NCI-H460 (cell line): ENCODE measurements at places on chromosomes 12 and 14.
A peak's percentile ranks its signal among the peaks of the same experiment; 100 is the strongest.

- no peak for DNase-seq
Measured at GRCh38 chr12:120822832-120823503, 81.2 kb downstream of the SPPL3 start.

GRCh38 chr12:97168804-97169203 lies 261.7 kb downstream of the NEDD1 start:
- no peak for DNase-seq

- no peak for DNase-seq
Measured at GRCh38 chr12:5514545-5514944, 82.6 kb downstream of the NTF3 start.

DNA sequence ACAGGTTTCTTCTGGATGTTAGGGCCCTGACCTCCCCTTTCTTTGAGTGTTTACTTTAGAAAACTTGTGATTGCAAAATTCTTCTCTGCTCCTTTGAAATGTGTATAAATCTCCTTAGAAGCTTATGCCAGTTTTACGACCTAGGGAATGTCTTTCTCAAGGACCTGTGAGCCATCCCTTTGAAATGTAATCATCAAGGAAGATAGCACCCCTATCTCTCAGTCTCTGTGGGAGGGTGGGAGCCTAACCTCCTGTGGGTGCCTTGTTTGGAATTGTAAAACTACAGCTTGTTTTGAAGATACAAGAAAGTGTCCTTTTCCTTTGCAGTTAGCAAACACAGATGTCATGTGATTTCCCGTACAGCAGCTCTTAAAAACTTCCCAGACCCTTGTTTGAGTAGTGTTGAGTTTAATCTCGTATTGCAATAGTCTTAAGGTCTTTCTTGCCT lies 3.3 kb downstream of the OR10AD1 start:
- no peak for DNase-seq

- DNase-seq, result no peak
Measured at GRCh38 chr12:47038270-47038748, 41.1 kb upstream of the PCED1B start.

DNA sequence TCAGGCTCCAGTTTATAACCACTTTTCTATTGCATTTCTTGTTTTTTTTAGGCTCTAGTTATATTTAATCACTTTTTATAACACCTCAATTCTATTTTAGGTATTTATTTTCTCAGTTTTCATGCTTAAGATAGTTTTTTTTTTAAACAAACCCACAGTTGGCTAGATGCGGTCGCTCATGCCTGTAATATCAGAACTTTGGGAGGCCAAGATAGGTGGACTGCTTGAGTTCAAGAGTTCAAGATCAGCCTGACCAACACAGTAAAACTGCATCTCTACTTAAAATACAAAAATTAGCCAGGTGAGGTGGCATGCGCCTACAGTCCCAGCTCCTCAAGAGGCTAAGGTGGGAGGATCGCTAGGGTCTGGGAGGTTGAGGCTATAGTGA lies 93.0 kb downstream of the PPP1R12A start:
- no peak for DNase-seq

GRCh38 chr14:60945984-60946383 lies 34.9 kb downstream of the TRMT5 start:
- DNase-seq, result no peak

- no peak for DNase-seq
Measured at GRCh38 chr14:56189307-56189706, 71.1 kb downstream of the PELI2 start.

- peak; percentile 40 for DNase-seq
Measured at GRCh38 chr14:96852823-96853422, 55.7 kb downstream of the VRK1 start.

DNA sequence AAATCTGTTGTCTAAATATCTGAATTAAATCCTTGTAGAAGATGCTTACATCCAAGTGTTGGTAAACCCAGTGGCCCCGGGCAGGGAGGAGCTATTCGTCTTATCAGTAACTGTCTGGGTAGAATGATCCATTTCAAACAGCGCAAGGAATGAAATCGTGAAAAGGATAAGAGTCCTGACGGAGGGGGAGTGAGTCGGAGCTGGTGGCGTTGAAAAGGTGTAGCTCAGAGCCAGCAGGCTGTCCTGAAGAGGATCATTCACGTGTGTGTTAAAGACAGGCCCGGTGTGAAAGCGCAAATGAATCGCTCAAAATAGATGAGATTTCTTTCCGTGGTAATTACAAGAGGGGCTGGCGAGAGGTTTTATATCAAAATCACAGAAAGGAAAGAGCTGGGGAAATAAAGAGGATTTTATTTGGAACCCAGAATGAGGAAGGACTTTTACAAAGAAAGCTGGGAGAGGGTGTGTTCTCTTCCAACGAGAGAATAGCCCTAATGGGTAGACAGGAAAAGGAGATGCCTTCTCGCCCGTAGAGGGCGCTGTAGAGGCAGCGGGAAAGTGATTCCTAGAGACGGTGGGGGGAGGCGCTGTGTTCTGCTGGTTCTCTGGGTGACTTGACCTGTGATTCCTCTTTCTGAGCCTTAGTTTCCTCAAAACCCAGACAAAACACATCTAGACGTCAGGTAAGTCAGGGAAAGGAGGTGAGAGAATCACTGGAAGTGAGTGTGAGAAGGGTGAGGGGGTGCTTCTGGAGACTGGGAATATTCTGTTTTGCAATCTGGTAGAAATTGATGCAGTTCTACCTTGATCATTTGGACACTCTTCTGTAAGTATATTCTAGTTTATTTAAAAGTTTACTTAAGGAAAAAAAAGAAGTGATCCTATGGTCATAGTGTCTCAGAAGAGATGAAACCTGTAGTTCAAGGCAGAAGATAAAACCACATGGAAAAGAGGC lies 39.3 kb downstream of the SRRM4 start:
- no peak for DNase-seq

DNA sequence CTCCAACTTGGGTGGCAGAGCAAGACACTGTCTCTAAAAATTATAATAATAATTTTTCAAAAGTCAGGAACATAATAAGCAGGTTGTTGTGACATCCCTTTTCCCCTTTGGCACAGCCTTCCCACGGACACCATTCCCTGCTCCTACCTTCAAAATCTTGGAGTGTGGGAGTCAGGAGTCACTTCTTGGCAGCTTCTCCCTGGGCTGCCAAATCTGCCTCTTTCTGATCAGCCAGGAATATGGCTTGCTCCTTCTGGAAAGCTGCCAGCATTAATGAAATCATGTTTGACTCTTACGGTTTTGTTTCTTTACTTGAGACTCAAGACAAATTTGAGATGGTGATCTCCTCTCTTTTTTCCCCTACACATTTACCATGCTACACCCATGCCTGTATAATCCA lies 391.4 kb upstream of the SYT1 start:
- no peak for DNase-seq

DNA sequence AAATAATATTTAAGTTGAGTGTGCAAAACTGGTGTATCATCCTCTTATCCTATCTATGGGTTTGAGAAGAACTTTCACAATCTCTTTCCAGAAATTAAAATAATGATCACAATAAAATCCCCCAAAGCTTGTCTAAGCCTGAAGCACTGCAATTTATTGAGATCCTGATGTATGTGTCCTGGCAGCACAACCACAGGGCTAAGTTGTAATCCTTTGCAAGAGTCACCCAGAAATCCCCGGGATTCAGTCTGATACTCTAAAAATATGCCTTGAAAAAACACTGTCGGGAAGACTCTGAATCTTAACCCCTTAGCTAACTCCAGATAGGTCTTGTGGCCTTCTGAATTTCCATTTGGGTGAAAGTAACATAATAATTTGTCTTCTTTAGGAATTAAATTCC lies 40.3 kb upstream of the STXBP6 start:
- DNase-seq, result no peak

GRCh38 chr12:31119192-31119802 lies 45.6 kb downstream of the DDX11 start:
- DNase-seq, result no peak

- no peak for DNase-seq
Measured at GRCh38 chr12:131948166-131948712, 1.5 kb upstream of the EP400 start.

DNA sequence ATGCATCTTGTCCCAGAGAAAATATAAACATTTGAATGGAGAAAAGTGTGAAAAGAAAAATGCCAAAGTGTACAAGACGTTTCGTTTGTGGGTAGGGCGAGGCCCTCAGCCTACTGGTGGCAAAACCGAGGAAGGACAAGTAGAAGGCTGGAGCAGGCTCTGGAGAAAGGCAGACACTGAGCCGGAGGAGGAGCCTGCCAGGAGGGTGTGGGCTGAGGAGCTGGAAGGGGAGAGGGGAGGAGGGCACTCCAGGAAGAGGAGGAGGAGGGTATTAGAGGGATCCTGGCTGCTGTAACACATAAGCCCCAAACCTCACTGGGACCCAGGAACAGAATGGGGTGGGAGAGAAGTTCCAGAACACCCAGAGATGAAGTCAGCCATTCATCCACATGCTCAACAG lies 47.7 kb downstream of the CLMN start:
- DNase-seq, result no peak

DNA sequence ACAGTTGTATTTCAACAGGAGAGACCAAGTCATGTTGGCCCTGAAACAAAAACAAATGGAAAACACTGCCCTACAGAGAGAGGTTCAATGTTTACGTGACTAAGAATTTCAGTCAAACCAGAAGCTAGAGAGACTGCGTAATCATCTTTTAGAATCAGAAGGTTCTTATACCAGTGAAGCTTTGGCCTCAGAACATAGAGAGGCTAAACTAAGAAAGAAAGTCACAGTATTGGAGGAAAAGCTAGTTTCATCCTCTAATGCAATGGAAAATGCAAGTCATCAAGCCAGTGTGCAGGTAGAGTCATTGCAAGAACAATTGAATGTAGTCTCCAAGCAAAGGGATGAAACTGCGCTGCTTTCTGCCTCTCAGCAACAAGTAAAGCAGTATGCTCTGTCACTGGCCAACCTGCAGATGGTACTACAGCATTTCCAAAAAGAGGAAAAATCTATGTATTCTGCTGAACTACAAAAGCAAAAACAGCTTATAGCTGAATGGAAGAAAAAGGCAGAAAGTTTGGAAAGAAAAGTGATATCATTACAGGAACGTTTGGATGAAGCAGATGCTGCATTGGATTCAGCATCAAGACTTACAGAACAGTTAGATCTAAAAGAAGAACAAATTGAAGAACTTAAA lies 32.5 kb upstream of the NUAK1 start:
- no peak for DNase-seq

DNA sequence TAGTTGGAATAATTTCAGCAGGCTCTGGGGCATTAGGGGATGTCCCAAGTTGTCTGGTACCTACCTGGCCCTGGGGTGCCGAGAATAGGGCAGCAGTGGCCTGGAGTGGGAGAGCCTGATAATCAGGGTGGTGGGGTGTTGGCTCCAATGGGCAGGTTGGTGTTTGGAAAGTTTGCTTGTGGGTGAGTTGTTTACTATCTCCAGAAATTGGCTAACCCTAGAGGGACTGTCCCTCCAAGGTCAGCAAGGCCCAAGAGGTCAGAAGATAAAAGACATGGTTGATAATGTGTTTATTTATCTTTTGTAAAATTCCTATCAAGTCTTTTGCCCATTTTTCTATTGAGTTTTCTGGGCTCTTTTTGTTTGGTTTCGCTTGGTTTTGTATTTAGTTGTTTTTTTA lies 105.1 kb downstream of the KICS2 start:
- no peak for DNase-seq

DNA sequence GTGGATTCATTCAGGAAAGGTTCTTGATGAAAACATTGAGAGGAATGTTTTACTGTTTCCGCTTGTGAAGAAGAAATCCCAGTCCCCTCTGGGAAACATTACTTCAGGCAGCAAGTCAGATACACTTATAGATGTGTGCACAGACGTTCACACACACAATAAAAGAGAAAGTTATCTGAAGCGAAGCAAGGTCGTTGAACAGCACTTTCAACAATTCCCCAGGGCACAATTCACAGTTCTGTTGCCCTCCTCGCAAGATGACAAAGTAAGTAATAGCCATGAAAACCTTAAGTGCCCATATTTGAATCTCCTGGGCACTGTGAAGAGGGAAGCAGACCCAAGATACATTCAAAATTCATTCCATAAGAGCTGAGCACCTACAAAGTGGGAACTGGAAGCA lies 156.6 kb upstream of the CAND1 start:
- no peak for DNase-seq

DNA sequence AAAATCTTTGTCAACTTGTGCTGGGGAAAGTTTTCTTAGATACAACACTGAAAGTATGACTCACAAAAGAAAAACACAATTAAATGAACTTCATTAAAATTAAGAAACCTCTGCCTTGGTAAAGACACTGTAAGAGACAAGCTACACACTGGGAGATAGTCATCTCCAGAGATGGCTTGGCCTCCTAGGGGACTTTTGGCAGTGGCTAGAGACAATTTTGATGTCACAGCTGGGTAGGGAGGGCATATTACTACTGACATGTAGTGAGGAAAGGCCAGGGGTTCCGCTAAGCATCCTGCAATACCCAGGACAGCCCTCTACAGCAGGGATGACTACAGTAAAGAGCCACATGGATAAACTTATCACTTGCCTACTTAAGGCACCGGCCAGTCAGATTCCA lies 8.7 kb upstream of the RNASE4 start:
- DNase-seq, result no peak

GRCh38 chr14:42112108-42112507 lies 505.4 kb downstream of the LRFN5 start:
- DNase-seq, result no peak

DNA sequence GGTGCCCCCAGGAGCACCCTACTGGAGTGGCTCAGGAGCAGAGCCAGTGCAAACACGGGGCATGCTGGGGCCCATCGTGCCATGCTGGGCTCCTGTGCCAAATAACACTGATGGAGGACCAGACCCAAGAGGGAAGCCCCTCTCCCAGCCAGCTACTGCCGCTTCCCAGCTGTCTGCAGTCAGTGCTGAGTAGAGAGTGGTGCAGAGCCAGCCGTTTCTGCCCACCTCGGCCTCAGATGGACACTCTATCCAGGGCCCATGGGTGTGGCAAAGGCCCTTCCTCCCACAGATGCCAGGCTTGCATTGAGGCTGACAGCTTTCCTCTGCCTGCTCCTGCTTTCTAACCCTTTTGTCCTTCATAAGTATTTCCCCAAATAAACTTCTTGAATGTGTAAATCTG lies 13.2 kb downstream of the CLBA1 start:
- DNase-seq, result no peak

DNA sequence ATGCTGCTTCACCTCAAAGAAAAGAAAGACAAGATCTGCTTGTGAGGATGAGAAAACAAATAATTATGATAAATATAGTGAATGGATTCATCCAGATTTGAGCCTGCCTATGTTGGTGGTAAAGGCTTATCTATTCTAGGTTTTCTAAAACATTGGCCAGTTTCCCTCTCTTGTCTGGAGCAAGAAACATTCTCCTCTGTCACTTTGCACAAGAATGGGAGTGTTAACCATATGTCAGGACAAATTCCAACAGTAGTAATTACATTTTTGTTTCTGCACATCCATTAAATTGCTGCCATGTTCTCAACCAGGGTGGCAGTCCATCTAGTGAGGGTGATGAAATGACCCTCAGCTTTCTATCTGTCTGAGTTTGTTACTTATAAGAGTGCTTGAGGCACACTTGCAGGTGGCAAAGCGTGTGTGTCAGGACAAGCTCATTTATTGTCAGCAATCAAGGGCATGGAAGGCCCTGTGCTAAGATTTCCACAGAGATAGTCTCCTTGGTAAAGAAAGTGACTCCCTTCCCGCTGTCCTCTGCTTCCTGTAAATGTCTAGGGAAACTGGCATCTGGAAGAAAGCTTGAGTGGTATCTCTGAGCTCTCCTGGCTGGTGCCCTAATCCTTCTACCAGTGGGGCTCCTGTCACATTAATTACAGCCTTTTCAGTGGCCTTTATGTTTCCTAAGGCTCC lies 502.1 kb upstream of the FLRT2 start:
- DNase-seq, result no peak

- DNase-seq, result no peak
Measured at GRCh38 chr12:2318286-2318685, 265.5 kb downstream of the CACNA1C start.
